ENCODE measurements at places on chromosomes 11 and 22.

- DNase-seq, result no peak
Measured at GRCh38 chr11:11137339-11137738, 215.7 kb downstream of the CSNK2A3 start.

DNA sequence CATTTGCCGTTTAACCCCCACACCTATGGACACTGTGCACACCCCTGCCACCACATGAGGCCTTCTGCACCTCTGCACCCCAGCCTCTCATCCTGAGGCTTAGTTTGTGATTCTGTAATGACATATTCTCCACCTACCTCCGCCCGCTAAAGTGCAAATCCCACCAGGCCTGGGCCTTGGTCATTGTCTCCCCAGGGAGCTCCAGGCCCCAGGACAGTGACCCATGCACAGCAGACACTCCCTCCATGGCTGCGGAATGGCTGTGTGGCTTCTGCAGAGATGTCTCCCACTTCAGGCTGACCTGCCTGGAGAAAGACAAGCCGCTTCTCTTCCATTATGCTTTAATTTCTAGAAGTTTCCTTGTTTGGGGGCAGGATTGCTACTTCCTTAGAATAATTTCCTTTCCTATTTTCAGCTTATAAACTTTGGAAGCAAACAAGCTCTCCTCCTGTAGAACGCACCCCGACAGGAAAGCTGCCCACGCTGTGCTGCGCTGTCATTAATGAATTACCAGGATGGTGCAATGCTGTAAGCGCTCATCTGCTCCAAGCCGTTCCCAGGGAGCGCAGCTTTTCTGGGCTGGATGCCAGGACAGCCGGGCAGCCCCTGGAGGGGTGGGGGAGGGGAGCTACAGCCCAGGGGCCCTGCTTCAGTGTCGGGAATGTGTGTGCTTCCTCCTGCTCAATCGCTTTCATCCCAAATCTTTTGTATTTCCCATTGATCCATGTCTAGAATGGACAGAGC is 618.0 kb downstream of the BRD1 start:
- no peak for DNase-seq

GRCh38 chr11:50412832-50413231 is 380.2 kb downstream of the OR4C45 start:
- no peak for DNase-seq

GRCh38 chr11:79189055-79189454 is 251.8 kb downstream of the TENM4 start:
- DNase-seq, result no peak

DNA sequence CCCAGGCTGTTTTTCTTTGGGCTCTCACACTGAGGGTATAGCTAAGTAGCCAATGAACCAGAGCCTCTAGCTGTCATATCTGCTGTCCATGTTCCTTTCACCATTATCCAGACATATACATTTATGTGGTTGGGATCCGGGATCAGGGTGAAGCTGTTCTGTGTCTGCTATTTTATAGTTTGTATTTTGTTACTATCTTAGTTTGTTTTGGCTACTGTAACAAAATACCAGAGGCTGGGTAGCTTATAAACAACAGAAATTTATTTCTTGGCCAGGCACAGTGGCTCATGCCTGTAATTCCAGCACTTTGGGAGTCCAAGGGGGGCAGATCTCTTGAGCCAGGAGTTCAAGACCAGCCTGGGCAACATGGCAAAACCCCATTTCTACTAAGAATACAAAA is 40.5 kb upstream of the CABP7 start:
- DNase-seq, result no peak

DNA sequence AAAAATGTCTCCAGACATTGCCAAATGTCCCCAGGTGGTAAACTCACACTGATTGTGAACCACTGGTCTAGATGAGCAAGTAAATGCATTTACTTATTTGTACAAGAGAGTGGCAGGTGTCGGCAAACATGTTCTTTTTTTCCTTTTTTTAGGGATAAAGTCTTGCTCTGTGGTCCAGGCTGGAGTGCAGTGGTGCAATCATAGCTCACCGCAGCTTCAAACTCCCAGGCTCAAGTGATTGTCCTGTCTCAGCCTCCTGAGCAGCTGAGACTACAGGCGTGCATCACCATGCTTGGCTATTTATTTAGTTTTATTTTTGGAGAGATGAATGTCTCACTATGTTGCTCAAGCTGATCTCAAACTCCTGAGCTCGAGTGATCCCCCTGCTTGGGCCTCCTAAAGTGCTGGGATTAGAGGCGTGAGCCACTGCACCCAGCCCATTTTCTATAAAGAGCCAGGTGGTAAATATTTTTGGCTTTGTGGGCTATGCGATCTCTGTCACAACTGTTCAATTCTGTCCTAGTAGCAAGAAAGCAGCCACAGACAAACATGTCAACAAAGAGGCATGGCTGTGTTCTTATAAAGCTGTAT is 1.4 kb downstream of the VPREB1 start:
- no peak for DNase-seq

- DNase-seq, result no peak
Measured at GRCh38 chr11:12196308-12196707, 85.9 kb downstream of the MICAL2 start.

All from EL (cell line).